ENCODE measurements at places on chromosomes 1 and 21.

GRCh38 chr1:21736876-21737275, 46.1 kb downstream of the USP48 start:
- no peak for DNase-seq

DNA sequence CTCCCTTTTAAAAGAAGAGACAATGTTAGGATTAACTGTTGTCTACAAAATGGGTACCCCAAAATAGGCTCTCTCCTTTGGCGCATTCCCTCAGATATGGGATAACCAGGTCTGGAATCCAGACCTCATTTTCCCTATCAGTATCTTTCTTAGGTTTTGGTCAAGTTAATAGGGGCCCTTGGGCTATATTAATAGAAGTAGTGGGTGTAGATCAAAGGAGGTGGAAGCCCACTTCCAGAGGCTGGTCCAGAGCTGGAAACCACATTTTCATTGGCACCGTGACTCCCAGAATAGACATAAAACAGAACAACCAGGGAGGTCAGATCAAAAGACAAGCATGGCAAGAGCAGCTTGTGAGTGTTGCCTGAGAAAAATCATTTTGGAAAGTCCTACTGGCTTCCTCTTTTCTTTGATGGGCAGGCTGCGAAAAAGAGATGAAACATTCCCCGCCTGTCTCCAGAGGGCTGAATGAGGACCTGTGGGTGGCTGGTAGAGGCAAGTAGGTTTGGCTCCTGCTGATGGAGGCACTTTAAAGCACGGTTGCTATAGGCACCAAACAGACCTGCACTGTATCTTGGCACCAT, 25.8 kb upstream of the KIF21B start:
- no peak for DNase-seq

- DNase-seq, result no peak
These were observed 45.3 kb downstream of the WASF2 start for GRCh38 chr1:27444632-27445031.

GRCh38 chr1:92916899-92917298, 44.4 kb downstream of the DIPK1A start:
- DNase-seq, result no peak

- no peak for DNase-seq
These were observed 1.8 kb downstream of the BTG3 start for GRCh38 chr21:17610911-17611310.

GRCh38 chr1:103363008-103363365, 162.5 kb upstream of the RNPC3 start:
- no peak for DNase-seq

- no peak for DNase-seq
These were observed 216.8 kb downstream of the CTH start for GRCh38 chr1:70627910-70628309.

DNA sequence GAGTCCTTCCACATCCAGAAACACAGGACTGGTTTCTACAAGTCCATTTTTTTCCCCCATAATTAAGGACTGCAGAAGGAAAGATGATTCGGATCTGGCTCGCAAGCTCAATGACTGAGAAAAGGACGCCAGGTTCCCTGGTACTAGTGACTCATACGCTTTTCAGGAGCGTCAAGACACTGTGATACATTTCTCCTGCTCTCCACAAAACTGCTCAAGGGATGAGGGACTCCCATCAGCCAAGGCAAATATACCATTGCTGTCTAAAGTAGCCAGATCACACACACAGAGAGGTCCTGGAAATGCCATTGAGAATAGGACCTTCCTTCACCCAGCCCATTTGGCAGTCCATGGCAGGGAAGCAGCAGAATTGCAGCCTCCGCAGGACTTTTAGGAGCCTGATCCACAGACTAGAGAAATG, 253.6 kb upstream of the IRF2BP2 start:
- no peak for DNase-seq

DNA sequence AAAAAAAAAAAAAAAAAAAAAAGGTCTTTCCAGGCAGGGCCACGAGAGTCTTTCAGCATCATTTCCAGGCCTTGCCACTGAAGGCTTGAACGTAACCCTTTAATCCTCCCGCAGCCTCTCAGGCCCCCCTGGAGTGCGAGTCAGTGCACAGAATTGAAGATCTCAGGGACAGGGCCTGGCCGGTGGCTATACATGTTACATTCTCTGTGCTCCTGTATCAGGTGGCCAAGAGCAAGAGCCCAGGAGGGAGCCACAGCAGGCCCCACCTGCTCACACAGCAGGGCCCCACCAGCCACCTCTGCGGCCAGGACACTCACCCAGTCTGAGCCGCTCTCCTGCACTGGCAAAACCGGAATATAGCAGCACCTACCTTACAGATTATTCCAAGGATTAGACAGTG, 34.1 kb upstream of the SLC25A33 start:
- DNase-seq, result no peak

GRCh38 chr21:41667136-41667535, 99.7 kb downstream of the RIPK4 start:
- DNase-seq, result no peak

- no peak for DNase-seq
These were observed 9.5 kb downstream of the EYA3 start for GRCh38 chr1:28078680-28079626.

GRCh38 chr1:58896246-58897183, 112.7 kb upstream of the JUN start:
- DNase-seq, result no peak

DNA sequence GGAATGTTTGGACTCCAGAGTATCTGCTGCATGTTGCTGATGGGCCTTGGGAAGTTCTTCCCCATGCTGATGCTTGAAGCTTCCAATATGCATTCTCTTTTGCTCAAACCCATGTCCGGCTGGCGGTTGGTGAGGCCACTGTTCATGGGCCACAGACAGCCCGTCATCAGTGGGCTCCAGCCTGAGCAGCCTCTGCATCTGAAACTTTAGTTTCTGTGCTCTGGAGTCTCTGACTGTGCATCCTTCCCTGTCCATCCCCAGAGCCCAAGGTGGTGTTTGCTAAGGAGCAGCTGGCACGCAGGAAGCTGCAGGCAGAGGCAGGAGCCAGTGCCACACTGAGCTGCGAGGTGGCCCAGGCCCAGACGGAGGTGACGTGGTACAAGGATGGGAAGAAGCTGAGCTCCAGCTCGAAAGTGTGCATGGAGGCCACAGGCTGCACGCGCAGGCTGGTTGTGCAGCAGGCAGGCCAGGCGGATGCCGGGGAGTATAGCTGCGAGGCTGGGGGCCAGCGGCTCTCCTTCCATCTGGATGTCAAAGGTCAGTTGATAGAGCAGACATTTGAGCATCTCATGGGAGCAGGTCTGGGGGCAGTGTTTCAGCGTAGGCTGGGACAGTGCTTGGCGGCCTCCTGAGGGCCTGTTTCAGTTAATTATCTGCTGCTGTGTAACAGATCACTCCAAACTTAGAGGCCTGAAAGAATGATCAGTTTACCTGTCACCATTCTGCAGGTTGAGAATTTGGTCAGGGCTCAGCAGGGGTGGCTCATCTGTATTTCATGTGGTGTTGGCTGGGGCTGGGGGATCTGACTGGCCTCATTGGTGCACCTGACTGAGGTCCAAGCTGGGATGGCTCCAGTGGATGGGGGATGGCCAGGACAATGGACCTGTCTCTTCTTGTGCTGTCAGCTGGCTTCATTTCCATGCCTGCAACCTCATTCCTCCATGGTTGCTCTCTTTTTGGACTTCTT, 16.6 kb downstream of the OBSCN start:
- DNase-seq, result no peak

DNA sequence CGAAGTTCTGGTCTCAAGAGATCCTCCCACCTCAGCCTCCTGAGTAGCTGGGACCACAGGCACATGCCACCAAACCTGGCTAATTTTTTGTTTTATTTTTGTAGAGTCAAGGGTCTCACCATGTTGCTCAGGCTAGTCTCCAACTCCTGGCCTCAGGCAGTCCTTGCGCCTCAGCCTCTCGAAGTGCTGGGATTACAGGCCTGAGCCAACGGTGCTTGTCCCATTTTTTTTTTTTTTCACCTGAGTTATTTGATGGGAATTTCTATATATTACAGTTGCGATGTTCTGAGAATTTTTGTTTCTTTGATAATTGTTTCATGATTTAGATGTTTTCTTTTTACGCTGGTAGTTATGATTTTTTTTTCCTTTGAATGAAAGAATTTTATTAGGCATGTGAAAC, 2.5 kb downstream of the RABGAP1L start:
- DNase-seq, result no peak

Data from CD4-positive, alpha-beta T cell treated with Interleukin-4 for 1 hour (primary cell).